ENCODE measurements at places on chromosomes 7 and 10.

GRCh38 chr10:88318803-88319202, 264.3 kb downstream of the RNLS start:
- no peak for DNase-seq

DNA sequence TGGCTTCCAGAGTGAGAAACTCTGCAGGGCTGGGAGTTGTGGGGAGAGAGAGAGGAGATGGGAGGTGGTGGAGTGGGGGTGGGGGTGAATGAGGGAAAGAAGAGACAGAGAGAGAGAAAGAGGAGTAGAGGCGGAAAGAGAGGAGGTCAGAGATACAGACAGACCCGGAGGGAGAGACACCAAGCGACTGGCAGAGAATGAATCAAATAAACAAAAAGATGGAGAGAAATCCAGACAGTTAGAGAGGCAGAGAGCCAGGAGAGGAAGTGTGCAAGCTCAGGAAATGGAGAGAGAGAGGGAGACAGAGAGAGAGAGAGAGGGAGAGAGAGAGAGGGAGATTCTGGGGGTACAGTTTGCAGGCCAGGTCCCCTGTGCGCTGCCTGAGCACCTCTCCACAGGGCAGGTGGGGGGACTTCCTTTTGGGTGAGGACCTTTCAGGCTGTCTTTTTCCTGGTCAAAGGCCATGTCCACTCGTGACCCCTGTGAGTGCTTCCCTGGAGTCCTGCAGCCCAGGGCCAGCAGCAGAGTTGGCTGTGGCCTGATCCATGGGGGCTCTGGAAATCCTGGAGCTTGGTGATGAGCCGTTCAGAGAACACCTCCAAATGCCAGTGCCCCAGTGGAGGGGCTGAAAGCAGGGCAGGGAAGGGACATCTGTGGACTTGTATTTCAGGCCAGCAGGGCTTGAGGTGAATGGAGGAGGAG, 25.0 kb upstream of the PCBD1 start:
- no peak for DNase-seq

DNA sequence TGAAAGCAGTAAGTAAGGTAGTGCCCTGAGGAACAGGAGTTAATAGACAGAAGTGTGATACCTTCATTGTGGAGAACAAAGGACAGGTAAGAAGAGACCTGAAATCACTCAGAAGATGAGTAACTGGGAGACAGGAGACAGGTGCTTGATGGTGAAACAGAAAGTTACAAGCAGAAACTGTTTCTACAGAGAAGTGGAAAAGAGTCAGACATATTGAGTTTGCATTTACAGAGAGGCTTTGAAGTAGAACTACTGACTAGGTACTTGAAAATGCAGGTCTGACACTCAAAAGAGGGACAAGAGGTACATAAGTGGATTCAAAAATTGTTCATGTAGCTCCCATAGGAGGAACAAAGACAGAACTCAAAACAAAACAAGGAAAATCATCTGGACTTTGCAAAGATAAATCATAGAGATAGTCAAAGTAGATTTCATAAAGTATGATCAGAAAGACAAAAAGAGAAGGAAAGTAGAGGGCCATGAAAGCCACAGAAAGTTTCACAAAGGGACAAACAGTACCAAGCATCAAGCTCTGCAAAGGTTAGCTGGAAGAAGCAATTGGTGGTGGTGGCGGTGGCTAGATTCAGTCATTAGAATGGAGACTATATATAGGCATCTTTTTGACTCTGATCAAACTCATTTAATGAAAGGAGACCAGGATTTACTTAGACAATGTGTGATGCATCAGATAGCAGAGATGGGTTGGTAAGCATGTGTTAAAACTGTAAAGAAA, 198.4 kb downstream of the PCLO start:
- DNase-seq = no peak

- no peak for DNase-seq
These were observed 178.8 kb downstream of the SKAP2 start for GRCh38 chr7:26685606-26686005.
